HS-5 (cell line): ENCODE measurements at places on chromosomes 2 and 18.

- DNase-seq, result no peak
Observed at GRCh38 chr2:64987956-64988419, 1.2 kb upstream of the SLC1A4 start.

DNA sequence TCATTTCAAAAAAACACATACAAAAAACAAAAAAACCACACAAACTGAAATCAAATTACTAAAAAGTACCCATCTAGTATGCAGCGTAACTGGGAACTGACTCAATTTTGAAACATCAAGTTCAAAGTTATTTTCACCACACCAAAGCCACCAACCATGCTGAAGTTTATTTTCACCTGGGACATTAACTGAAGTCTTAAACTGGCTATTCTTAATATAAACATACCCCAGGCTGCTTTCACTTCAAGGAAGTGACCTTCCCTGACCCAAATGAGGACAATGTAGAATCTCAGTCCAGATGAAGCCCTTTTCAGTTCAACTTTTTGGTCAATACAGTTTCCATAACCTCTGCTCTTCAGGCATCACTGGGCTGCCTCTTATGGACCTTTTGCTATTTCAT is 84.6 kb downstream of the PIGN start:
- DNase-seq, result no peak

DNA sequence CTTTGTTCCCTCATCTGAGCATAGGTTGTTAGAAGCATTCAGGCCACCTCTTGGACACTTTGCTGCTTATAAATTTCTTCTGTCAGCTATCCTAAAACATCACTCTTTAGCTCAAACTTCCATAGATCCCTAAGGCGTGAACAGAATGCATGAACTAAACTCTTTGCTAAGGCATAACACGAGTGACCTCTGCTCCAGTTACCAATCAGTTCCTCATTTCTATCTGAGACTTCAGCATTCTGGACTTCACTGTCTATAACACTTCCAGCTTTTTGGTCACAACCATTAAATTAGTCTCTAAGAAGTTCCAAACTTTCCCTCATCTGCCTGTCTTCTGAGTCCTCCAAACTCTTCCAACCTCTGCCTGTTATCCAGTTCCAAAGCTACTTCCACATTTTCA is 8.3 kb upstream of the VWA3B start:
- DNase-seq, result no peak

DNA sequence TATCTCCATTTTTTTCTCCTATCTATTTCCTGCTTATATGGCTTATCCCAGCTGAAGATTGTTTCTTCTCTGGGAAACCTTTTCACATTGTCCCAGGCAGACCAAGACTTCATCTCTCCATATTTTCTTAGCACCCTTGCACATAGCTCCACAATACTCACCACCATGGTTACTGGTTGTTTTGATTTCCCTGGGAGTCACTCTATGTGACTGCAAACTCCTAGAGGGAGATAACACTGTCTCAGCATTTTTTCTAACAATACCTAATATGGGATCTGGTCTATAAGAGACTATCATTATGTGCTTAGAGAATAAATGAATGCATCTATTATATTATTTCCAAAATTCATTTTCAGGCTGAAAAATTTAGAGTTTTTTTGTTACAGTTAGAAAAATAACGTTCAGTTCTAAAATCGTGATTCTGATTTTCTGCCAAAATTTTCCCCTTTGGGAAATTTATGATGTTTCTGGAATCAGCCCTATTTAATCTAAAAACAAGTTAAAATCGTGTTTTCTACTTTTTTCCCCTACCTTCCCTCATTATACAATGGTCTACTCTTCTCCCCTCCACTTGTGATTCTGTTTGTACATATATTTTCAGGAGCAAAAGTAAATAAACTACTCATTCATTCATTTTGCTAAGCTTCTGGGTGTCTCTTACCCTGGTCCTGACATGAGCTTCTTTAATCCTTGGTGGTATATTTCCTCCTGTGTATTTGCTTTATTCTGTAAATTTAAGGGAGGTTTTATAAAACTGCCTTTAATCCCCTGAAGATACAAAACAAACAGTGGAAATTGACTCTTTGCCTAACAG is 95.4 kb downstream of the HNMT start:
- DNase-seq, result no peak

DNA sequence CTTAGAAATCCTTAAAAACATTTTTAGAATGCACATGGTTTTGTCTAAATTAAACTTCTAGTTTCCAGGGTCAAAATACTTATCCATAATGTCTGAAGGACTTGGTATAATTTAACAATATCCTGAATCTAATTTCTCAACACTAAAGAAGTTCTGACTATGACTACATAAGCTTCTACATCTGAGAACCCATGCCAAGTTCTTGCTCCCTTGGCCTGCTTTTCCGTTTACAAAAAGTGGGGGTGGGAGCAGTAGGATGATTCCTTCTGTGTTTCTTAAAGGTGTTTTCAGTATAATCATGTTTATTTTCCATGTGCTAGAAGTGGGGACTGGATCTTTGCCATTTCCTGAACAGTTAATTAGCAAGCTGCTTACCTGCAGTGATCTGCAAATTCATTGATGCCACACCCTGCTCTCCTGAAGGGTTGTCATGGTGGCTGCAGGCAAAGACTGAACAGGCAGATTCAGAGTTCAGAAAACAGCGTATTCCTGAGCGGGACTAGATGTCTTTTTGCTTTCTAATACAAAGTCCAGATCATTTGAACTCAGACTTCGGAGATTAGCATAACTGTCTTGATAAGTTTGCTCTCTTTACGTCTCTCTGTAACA is 36.2 kb downstream of the ADNP2 start:
- no peak for DNase-seq

- DNase-seq, result no peak
Observed at GRCh38 chr2:59366288-59366687, 1125.2 kb upstream of the FANCL start.

DNA sequence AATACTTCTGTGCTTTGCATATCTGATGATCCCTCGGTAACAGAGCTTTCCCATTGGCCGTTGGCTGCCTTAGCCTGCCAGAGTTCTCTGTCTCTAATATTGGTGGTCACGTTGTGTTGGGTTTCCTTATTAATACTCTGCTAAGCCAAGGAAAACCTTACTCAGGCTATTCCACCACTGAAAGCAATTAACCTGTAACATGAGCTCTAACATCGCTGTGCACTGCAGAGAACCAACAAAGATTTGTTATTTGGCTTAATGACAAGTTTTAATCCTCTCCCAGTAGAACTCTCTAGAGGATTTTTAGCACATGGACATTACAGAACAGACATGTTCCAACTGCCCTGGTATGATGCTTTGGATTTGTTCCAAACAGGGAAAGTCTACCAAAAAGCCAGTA is 825.9 kb upstream of the POU3F3 start:
- no peak for DNase-seq

DNA sequence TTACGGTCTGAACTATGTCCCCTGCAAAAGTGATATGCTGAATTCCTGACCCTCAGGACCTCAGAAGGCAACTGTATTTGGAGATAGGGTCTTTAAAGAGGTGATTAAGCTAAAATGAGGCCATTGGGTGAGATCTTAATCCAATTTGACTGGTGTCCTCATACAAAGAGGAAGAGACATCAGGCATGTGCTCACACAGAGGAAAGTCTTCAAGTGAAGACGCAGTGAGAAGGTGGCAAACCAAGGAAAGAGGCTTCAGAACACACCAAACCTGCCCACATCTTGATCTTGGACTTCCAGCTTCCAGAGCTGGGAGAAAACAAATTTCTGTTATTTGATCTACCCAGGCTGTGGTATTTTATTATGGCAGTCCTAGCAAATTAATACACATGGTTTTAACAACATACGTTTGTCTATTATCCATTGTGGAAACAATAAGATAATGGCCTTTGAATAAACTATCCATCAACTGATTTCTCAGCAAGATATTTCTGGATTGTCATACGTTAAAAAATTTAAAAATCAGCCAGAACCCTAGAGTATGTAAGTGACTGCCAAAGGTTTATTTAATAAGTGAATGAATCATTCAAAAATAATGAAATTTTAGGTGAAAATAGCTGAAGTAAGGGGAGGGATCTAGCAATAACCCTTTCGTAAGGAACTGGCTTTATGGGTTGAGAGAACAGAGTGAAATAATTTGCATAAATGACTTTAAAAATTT is 6.5 kb downstream of the WIPF1 start:
- no peak for DNase-seq

- no peak for DNase-seq
Observed at GRCh38 chr2:236525411-236525997, 44.1 kb upstream of the ACKR3 start.

GRCh38 chr18:32767400-32767799 is 5.4 kb downstream of the KLHL14 start:
- DNase-seq, result no peak

DNA sequence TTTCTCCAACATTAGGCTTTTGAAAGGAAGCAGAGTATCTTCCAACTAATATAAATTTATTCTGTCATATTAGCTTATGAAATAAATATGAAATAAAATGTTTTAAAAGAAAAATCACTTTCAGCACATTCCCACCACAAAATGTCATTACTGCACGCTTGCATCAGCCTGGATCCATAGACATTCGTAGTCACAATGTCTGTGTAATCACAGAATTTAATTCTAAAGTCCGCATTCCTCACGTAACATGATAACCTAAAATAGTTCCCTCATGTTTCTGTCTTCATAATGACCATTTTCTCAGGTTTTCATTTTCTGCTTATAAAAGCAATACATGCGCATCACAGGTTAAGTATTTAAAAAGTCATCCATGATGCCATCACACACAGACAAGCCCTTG is 47.1 kb downstream of the HDAC4 start:
- DNase-seq, result no peak

GRCh38 chr18:72630991-72631390 is 86.8 kb upstream of the CBLN2 start:
- DNase-seq, result no peak
